Vein endothelial cell (primary cell): ENCODE measurements at places on chromosomes 6 and 20. TPM values are rescaled to one million over a fixed set of nuclear protein-coding genes. Genes with fewer than 3 reads are reported as not detected.

The SCUBE3 gene
- 1.3 and 1.7 TPM in 2 replicates for total RNA-seq

The CCR6 gene
- not detected in 2 replicates for total RNA-seq

The HACE1 gene
- 12.3 and 14.0 TPM in 2 replicates for total RNA-seq

The PDYN gene
- total RNA-seq = not detected in 2 replicates

The OR2H1 gene
- total RNA-seq = not detected in 2 replicates
